NCI-H748 treated with DMSO at 0.1 percent for 48 hours (cell line): ENCODE measurements at places on chromosomes 4 and X.
A peak's percentile ranks its signal among the peaks of the same experiment; 100 is the strongest.

- no peak for DNase-seq
Observed at GRCh38 chr4:154741131-154741665, 2.6 kb upstream of the LRAT start.

GRCh38 chr4:1770245-1770644 is 22.8 kb upstream of the FGFR3 start:
- DNase-seq: no peak

DNA sequence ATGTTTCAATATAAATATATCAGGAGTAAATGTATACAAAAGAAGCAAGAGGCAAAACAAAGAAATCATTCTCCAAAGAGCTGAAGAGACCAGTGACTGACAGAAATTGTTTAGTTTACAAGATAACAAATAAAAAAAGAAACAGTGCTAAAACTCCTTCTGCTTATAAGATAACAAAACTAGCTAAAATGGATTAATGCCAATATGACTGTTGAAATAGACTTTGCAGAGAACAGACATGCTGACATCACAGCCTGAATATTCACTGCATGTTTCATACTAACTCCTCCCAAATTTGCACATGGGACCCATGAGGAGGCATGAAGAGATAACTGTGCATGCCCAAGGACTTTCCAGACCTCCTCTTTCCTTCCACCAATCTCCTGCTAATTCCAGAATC is 6.2 kb upstream of the GABRA4 start:
- DNase-seq: no peak

GRCh38 chr4:91267543-91267942 is 1036.2 kb upstream of the GRID2 start:
- no peak for DNase-seq

- DNase-seq: no peak
Observed at GRCh38 chr4:125780164-125780563, 465.4 kb downstream of the FAT4 start.

- DNase-seq: no peak
Observed at GRCh38 chrX:54416965-54417364, 23.2 kb upstream of the TSR2 start.

- no peak for DNase-seq
Observed at GRCh38 chrX:114924856-114925255, 92.6 kb downstream of the IL13RA2 start.

DNA sequence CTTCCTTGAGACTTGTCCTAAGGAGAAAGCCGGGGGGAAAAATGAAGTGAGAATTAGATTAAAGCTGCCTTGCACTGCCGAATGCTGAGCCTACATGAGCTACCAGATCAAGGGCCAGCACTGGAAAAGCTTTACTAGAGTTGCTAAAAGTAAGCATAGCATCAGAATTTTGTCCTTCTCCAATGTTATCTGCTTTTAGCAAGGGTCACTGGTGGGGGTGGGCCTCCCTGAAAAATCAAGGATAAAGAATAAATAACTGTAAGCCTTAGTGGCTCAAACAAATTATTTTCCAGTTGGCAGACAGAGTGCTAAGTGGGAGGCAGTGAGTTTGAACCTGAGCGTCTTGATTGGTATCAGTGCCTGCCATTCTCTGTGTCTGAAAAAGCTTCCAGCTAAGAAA is 310.5 kb upstream of the PITX2 start:
- no peak for DNase-seq

DNA sequence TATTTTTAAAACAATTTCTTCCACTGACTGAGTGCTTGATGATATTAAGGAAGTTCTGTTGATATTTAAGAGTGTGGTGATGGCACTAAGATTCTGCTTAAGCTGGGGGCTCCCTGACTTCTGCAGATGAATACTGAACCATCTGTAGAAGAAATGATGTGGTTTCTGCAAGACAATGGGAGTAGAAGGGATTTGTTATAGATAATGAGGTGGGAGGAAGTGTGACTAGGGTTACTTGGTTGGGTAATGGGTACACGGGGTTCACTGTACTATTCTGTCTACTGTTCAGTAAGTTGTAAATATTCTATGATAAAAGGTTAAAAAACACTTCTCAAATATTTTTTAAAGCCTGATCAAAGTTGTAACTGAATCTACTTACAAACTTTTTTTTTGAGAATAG is 60.9 kb upstream of the TXK start:
- DNase-seq: peak; percentile 73

DNA sequence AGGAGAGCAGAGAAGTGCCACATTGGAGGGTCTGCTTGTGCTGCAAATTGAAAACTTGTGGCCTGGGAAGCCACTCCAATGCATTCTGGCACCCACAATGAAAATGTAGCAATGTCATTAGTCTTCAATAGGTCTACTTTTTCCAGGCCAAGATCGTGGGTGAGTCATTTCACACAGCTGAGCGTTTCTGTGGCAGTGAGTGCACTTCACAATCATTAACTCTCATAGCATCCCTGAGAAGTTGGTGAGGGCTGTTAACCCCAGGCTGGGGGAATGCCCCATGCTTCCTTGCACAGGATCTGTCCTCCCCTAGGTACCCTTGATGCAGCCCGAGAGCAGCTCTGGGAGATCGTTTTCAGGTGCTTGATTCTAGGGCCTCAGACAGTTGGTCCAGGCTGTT is 196.8 kb upstream of the ATP6AP2 start:
- no peak for DNase-seq

- no peak for DNase-seq
Observed at GRCh38 chr4:61312526-61312925, 112.4 kb downstream of the ADGRL3 start.

DNA sequence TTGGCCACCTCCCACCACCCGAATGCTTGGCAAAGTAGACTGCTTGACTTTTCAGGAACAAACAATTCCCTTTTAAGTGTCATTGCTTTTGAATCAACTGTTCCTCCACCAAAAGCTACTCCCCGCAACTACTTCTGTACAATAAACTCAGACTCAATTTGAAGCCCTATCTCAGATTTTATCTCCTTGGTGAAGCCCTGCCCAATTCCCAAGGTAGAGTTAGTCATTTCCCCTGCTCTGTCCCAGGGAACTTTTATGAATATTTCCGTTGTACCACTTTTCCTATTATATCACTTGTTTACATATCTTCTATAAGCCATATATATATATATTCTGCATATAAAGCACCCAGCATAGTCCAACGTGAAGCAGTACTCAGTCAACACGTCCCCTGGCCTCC is 102.8 kb downstream of the C4orf51 start:
- DNase-seq: no peak

DNA sequence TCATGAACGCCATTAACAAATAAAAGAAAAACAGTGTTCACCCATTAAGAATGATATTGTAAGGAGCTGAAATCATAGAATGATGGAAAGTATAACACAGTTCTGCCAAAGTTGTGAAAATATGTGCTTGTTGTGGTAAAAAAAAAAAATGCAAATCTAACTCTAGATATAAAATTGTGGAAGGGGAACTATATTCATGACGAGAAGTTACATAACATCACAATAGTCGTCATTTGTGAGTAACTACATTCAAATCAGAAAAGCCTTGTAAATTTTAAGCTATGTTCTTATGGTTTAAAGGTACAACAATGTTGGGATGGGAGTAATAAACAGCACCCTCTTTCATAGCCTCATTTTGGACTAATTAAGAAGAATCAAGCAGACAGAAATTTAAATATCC is 57.6 kb upstream of the PRDM8 start:
- DNase-seq: no peak

DNA sequence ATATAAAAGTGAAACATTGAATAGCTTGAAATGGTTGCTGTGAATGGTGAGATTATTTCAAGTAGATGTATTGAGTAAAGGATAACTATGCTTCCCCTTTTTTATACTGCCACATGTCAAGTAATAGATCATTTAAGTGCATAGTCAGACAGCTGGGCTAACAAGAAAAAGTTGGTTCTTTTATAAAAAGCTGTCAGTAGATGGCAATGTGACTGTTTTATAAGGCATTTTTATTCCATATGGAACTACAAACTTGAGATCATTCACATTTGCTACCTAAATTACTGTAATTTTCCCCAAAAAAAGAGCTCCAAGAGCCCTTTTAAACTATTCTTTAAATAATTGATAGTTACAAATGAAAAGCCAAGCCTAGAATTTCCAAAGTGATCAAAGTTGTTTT is 831.0 kb downstream of the C4orf33 start:
- peak; percentile 15 for DNase-seq

GRCh38 chr4:156298230-156298629 is 344.6 kb upstream of the CTSO start:
- peak; percentile 94 for DNase-seq

GRCh38 chr4:150591904-150592303 is 10.0 kb downstream of the MAB21L2 start:
- no peak for DNase-seq

- no peak for DNase-seq
Observed at GRCh38 chr4:4317496-4318232, 27.6 kb downstream of the ZBTB49 start.

DNA sequence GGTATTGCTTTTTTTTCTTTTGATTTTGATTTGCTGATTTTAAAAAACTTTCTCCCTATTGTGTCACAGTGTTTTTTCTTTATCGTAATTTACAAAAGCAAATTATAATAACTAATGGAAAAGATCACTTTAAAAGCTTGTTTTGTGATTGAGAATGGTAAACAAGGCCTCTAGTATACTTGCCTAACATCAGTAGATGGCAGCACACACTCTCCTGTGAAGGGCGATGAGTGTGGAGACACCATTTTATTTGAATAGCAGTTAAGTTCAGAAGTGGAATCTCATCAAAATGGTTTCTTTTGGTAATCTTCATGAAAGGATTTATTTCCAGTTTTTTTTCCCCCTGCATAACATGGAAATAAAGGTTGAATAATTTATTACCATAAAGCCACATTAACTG is 72.3 kb downstream of the PAK3 start:
- peak; percentile 26 for DNase-seq
